ENCODE measurements at places on chromosomes 6 and 20.

- DNase-seq = no peak
Observed at GRCh38 chr6:166433096-166433495, 50.4 kb upstream of the MPC1 start.

DNA sequence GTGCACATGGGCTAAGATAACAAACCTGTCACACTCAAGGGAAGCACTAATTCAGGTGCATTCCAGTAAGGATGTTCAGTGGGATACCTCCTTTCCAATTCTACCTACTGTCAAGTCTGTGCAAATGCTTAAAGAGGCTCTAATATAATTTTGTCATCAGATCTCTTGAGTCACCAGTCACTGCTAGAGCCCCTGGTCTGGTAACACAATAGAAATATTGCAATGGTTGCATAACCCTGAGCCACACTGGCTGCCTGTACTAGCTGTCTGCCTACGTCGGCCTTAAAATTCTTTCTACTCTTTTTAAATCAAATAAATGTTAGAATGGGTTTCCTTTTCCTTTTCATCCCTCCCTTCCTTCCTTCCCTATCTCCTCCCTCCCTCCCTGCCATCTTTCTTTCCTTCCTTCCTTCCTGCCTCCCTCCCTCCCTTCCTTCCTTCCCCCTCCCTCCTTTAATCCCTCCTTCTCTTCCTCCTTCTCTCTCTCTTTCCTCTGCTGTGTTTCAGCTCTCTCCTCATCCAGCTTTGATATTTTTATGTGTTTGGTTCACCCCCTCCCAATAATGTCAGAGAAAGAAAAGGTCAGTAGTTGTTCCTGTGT, 28.1 kb upstream of the OLIG3 start:
- no peak for DNase-seq

- no peak for DNase-seq
Observed at GRCh38 chr6:40988634-40989033, 50.4 kb downstream of the UNC5CL start.

DNA sequence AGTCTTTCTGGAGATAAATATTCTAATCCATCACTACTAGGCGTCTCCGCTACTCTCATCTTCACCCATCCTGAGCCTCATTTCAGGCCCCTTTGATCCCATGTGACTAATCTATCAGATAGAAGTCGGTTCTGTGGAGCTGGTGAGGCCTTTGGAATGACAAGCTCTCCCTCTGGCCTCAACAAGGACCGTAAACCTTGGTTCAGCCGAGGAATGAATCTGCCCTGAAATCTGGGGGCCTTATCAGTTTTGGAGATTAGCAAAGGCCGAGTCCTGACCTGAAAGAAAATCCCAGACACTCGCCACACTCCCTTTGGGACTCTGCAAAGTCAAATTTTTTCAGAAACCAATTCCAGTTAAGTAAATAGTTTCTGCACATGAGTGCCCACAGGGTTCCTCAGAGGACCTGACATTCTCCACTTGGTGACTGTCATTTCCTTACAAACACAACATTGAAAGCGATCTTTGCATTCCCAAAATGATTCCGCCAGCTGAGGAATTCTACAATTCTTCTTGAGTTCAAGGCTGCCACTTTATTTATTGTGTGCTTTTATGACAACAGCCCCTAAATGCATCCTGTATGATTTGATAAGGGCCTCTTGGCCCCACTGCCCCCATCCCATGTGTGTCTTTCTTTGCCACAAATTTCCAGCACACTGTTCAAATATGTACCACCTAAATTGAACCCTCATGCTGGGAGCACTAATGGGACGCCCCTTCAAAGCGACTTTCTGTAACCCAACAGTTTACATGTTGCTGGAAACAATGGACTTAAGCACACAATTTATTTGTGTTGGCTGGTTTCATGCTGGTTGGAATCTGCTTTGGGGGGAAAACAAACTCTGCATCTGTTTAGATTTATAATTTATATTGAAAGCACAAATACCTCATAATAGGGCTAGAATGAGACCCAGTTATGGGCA, 10.0 kb upstream of the RIPOR3 start:
- no peak for DNase-seq

GRCh38 chr6:21710908-21711627, 117.5 kb downstream of the SOX4 start:
- DNase-seq = no peak

GRCh38 chr6:79111549-79111948, 33.5 kb upstream of the PHIP start:
- no peak for DNase-seq
